ENCODE measurements at places on chromosomes 13 and 19.

DNA sequence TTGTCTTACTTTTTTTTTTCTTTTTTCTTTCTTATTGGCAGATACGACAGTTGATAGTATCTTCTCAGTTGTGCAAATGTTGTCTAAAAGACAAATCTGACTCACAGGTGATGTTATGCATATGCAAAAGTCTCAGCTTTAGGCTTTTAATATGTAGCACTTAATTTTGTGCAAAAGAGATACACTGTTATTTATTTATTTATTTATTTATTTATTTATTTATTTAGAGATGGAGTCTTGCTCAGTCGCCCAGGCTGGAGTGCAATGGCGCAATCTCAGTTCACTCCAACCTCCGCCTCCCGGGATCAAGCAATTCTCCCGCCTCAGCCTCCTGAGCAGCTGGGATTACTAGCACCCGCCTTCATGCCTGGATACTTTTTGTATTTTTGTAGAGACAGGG lies 383.9 kb upstream of the PCDH9 start:
- no peak for DNase-seq

DNA sequence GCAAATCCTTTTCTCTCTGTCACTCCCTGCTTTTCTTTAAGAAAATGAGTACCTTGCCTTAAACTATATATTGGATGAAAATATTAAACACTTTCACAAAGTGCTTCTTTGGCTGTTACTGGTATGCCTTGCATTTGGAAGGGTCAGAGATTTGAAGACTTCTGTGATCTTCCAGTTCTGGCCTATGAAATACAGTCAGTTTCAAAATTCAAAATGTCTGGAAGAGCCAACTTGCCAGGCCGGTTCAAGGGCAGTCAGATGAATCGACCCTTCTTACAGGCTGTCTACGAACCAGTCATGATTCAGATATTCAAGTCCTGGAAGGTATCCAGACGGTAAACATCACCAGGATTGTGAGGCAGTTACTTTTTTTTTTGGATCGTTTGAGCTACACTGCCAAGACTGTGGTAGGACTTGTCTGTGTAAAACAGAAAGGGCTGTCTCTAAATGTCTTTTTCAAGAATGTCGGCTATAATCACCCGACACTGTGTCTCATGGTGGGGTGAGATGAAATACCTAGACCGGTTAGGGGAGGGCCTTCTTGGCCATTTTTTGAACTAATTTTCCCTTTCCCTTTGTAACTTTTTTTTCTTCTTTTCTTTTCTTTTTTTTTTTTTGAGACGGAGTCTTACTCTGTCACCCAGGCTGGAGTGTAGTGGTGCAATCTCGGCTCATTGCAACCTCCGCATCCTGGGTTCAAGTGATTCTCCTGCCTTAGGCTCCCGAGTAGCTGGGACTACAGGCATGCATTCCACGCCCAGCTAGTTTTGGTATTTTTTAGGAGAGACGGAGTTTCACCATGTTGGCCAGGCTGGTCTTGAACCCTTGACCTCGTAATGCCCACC lies 11.2 kb downstream of the ACTN4 start:
- DNase-seq: peak; percentile 99

DNA sequence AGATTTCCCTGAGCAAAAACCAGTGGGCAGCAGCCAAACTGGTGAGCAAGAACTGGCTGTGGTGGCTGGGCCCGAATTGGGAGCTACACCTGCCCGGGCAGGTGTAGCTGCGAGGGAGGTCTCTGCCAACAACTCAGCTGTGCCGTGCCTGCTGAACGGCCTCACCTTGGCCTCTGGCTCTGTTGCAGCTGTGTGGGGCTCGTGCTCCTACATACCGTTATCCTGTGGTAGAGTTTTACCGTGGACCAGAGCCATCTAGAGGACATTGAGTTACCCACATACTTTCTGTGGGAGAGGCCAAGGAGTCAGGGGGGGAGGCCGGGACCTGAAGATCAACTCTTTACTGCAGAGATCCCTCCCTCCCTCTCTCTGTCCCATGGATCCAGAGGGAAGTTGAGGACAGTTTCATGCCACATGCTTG lies 113.2 kb downstream of the TM9SF2 start:
- no peak for DNase-seq

GRCh38 chr13:29319451-29319850 lies 276.0 kb downstream of the SLC7A1 start:
- no peak for DNase-seq

DNA sequence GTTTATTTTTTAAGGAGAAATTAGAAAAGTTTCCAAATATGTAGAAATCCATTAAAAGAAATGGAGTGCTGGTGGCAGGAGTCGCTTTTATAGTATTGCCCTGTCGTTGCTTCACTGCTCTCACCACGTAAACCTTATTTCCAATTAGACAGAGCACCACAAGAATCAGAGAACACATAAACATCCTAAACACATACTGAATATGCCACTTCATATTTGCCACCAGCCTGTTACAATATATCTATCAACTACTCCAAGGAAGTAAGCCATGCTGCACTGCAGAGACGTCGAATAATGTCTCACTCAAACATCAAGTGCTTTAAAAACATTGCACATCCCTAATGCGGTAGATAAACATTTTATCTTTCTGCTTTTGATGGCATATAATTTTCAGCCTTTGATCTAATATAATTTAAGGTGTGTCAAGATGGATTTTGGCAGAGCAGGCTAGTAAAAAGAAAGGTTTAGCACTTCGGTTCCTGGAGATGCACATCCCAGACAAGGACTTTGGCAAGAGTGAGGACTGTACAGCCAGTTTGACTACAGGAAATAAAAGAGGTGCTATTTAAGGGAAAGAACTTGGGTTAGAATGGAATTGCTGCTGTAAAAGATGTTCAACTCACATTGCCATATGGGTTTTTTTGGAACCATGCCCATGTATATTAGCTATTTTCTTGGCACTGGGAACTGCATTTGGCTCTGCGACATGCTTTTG lies 932.3 kb downstream of the EFNB2 start:
- no peak for DNase-seq

- no peak for DNase-seq
Observed at GRCh38 chr19:40421993-40422747, 3.6 kb downstream of the SERTAD1 start.

- DNase-seq: no peak
Observed at GRCh38 chr19:21463449-21464105, 41.8 kb upstream of the ZNF429 start.

DNA sequence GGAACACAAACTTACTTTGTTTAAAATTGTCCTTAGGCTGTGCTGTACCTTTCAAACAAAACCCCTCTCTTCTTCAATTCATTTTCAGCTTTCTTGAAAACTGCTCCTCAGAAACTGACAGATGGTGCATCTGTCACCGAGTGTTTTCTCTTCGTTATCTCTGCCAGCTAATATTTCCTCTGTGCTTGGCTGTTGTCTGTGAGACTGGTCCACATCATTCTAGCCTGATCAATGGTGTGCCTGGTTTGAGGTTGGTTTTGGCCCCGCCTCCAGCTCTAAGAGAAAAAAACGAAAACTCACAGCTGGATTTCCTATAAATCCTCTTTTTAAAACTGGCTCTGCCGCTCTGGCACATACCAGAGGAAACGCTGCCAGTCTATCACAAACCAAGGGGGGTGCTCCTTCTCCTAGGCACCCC lies 79.7 kb downstream of the STARD13 start:
- DNase-seq: no peak

- peak; percentile 48 for DNase-seq
Observed at GRCh38 chr19:13033244-13033643, 38.0 kb downstream of the NFIX start.

GRCh38 chr19:15869109-15869555 lies 28.7 kb downstream of the CYP4F2 start:
- peak; percentile 52 for DNase-seq

GRCh38 chr13:100330662-100331061 lies 241.8 kb downstream of the PCCA start:
- DNase-seq: no peak

DNA sequence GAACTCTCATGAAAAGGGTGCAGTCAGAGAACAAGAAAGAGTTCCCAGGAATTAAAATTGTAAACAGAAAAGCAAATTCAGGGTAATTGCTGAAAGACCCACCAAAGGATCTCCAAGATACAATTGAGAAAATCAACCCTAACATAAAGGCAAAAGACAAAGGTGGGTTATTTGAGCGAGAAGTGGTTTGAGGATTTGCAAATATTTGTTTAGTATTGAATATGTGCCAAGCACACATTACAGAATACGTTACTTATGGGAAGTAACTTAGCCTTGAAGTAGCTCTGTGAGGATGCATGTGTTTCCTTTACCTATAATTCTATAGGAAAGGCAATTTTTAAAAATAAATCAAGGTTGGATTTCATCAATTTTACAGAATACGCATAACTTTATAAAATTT lies 10.0 kb upstream of the CEACAM21 start:
- no peak for DNase-seq

- DNase-seq: peak; percentile 77
Observed at GRCh38 chr19:42313096-42313839, at the start of gene TMEM145. Gene TMEM145, plus strand, starts transcription at chr19:42313309. Its CDS starts 68 bp downstream, at chr19:42313377.

Measured in GM23248 (cell line).